SJCRH30 (cell line): ENCODE measurements at places on chromosomes 3 and 15.

DNA sequence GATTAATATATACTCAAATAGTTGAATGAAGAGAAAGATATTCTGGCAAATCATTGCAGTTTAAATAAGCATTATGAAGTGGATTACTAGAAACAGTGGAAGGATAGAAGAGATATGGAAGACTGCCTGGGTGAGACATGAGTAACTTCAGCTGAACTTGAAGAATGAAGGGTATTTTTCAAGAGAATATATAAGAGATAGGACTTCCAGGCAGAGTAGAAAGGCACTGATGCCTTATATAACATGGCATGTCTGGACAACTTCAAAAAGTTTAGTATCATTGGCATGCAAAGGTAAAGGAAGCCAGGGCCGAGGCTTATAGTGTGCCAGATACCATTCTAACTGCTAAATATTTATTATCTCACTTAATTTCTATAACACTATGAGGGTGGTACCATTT lies 126.5 kb upstream of the SLC7A14 start:
- no peak for DNase-seq

GRCh38 chr3:123344175-123344906 lies 104.5 kb downstream of the ADCY5 start:
- DNase-seq, result no peak

DNA sequence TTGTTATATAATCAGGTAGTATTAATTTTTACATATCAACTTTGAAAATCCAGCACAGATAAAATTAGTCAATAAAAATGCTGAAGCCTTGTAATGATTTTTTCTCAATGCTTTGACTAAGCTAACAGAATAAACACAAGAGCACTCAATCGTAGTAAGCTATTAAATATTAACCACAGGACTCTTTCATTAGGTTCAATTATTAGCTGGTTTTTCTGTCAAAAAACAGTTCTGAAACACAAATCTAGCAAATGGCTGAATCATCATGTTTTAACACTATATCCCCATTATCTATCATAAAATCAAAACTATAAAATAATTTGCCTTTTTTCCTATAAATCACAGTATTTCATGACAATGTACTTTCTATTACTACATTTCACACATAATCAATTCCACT lies 69.6 kb downstream of the PLOD2 start:
- DNase-seq, result no peak

DNA sequence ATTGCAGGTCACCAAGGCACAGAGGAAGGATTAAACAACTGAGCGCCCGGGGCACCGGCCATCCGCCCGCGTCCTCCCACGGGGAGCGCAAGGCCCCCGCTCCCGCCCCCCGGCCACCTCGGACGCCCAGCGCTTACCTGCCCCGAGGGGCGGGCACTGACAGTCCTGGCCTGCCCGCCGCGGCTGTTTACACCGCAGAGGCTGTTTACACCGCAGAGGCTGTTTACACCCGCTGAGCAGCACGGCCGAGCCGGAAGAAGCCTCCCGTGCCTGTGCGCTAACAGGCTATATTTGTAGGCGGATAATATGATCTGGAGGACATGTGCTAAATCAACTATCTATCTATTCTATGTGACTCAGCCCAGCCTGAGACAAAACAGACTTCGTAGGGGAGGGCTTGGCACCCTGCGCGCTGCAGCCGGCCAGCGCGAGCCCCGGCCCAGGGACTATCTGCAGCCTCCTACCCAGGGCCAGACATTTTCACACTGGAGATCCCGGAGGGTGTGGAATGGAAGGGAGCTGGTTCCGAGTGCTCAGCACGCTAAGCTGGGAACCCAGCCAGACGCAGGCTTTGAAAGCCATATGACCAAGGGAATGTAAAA lies at the start of gene LRRC2:
TSS of gene LRRC2 (minus strand) at position 263 of the 602 bp plus-strand sequence. CDS start 14,711 bp downstream, outside the sequence.
- no peak for DNase-seq
